ENCODE measurements at places on chromosomes 4 and X. TPM values are rescaled to one million over a fixed set of nuclear protein-coding genes. Genes with fewer than 3 reads are reported as not detected.

- H3K27ac ChIP-seq, result no peak overlapping the region
- H3K4me3 ChIP-seq, result no peak overlapping the region
- peaks cover 12% of the 10 kb centered on the region for H3K4me1 ChIP-seq
- DNase-seq, result no peak
Observed at GRCh38 chr4:21469438-21470300, 478.9 kb downstream of the KCNIP4 start.

- H3K27me3 ChIP-seq, result no peaks in the 10 kb centered on the region
- peak overlapping the region; percentile 92 for H3K4me3 ChIP-seq
- peak overlapping the region; percentile 40 for H3K27ac ChIP-seq
- H3K36me3 ChIP-seq, result peaks cover 30% of the 10 kb centered on the region
Observed at GRCh38 chr4:109703664-109704361, 568 bp upstream of the CASP6 start.

GRCh38 chr4:52241916-52242315, 190.8 kb downstream of the SPATA18 start:
- no peak for DNase-seq
- H3K27ac ChIP-seq, result no peak overlapping the region
- no peaks in the 10 kb centered on the region for H3K36me3 ChIP-seq
- H3K27me3 ChIP-seq, result peaks cover 14% of the 10 kb centered on the region

GRCh38 chr4:21385706-21386105, 562.9 kb downstream of the KCNIP4 start:
- H3K27ac ChIP-seq, result no peak overlapping the region
- H3K36me3 ChIP-seq, result no peaks in the 10 kb centered on the region
- peaks cover 26% of the 10 kb centered on the region for H3K27me3 ChIP-seq

GRCh38 chr4:159425737-159426305, 322.9 kb downstream of the RAPGEF2 start:
- no peaks in the 10 kb centered on the region for H3K4me1 ChIP-seq
- no peak overlapping the region for H3K27ac ChIP-seq
- no peaks in the 10 kb centered on the region for H3K36me3 ChIP-seq
- no peak overlapping the region for H3K4me3 ChIP-seq
- no peaks in the 10 kb centered on the region for H3K27me3 ChIP-seq

- H3K36me3 ChIP-seq, result no peaks in the 10 kb centered on the region
- no peak overlapping the region for H3K4me3 ChIP-seq
- H3K27ac ChIP-seq, result no peak overlapping the region
- no peak for DNase-seq
- no peaks in the 10 kb centered on the region for H3K4me1 ChIP-seq
Observed at GRCh38 chr4:78748381-78748780, 27.8 kb upstream of the BMP2K start.

The METTL14 gene
- 36.4 TPM for total RNA-seq

DNA sequence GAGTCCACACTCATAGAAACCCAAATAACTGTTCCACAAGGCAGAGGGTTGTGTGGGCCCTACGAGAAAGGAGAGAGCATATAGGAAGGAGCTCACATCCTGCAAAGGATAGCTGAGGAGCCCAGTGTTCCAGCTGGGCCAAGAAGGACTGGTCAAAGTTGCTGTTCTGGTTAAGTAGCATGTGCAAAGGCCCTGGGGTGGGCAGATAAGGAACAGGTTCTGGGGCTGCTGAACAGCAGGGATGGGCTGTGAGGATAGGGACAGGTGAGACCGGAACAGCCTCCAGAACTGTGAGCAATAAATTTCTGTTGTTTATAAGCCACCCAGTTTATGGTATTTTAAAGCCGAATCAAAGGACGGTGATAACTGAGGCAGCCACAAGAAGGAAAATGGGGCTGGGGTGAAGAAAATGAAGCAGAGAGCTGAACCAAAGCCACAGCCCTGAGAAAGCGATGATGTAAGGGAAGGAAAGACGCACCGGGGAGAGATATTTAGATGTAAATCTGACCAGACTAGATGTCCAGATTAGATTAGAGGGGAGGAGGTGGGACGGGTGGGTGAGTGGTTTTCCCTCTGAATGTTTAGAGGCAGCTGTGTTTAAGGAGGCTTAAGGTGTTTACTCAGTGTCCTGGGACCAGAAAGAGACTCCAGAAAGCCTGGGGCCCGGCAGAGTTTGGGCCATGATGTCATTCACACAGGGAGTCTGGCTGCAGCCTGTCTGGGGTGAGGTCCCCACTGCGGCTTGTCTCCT, 180.8 kb upstream of the BCOR start:
- no peaks in the 10 kb centered on the region for H3K4me1 ChIP-seq
- no peak overlapping the region for H3K27ac ChIP-seq
- H3K36me3 ChIP-seq, result no peaks in the 10 kb centered on the region

DNA sequence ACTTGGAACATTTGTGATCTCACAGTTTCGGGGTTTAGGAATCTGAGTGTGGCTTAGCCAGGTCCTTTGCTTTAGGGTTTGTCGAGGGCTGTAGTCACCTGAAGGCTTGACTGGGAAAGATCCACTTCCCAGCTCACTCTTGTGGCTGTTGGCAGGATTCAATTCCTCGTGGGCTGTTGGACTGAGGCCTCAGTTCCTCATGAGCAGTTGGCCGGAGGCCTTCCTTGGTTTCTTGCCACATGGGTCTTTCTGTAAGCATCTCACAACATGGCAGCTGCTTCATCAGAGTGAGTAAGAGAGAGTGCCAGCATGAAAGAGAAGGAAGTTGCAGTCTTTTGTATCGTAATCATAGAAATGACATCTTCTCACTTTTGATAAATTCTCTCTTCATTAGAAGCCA, 11.1 kb downstream of the TXLNG start:
- no peaks in the 10 kb centered on the region for H3K4me1 ChIP-seq
- H3K36me3 ChIP-seq, result peaks cover 15% of the 10 kb centered on the region
- no peak overlapping the region for H3K27ac ChIP-seq
- DNase-seq, result no peak
- no peaks in the 10 kb centered on the region for H3K27me3 ChIP-seq
- no peak overlapping the region for H3K4me3 ChIP-seq

DNA sequence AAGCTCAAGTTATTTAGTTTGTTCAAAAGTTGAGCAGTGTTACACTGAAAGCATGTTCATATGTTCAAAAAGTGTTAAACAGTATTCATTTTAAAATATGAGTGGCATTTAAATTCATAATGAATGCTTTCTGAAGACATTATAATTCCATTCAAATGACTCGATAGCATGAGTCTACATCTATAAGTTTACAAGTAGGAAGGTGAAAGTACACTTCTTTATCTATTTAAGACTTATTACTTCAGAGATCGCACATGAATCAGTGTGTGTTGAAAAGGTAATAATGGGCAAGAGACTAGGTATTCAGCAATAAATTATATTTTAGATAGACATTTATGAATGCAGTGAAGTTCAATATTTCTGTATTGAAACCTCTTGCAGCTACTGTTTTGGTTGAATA, 456.1 kb downstream of the GRXCR1 start:
- no peak for DNase-seq
- no peaks in the 10 kb centered on the region for H3K27me3 ChIP-seq
- no peak overlapping the region for H3K4me3 ChIP-seq
- H3K4me1 ChIP-seq, result no peaks in the 10 kb centered on the region
- H3K36me3 ChIP-seq, result no peaks in the 10 kb centered on the region
- H3K27ac ChIP-seq, result no peak overlapping the region

The L1CAM gene
- total RNA-seq, result 14.2 TPM

DNA sequence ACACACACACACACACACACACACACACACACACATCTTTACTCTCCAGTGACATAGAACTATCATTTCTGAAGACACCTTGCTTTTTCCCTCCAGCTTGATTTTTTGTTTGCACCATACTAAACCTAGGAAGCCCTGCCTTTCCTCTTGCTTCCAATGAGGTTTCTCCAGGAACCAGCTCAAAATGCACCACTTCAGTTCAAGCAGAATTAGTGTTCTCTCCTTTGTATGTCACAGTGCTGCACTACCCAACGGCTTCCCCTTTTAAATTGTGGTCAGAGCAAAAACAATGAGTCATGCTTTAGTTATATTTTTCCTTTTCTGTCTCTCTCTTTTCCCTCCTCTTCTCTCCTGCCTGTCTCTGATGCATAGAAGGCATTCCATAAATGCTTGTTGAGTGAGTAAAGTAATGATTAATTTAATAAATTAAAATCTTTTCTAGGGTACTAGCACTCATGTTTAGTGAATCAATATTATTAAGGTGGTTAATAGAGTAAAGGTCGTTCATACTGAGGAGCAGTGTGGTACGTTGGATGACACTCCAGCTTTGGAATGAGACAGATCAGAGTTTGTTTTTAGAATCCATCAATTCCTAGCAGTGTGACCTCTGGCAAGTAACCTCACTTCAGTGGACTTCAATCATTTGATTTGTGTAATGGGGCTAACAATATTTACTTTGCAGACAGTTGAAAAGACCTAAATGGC, 5.9 kb downstream of the RTL3 start:
- peak overlapping the region; percentile 69 for H3K27ac ChIP-seq
- peak overlapping the region; percentile 24 for H3K4me3 ChIP-seq
- peak; percentile 11 for DNase-seq
- H3K4me1 ChIP-seq, result peaks cover 10% of the 10 kb centered on the region
- H3K36me3 ChIP-seq, result no peaks in the 10 kb centered on the region

- H3K4me3 ChIP-seq, result no peak overlapping the region
- H3K27me3 ChIP-seq, result no peaks in the 10 kb centered on the region
- H3K4me1 ChIP-seq, result peaks cover 11% of the 10 kb centered on the region
- no peak for DNase-seq
- no peak overlapping the region for H3K27ac ChIP-seq
- no peaks in the 10 kb centered on the region for H3K36me3 ChIP-seq
Observed at GRCh38 chr4:38084877-38085711, 124.9 kb downstream of the PTTG2 start.

DNA sequence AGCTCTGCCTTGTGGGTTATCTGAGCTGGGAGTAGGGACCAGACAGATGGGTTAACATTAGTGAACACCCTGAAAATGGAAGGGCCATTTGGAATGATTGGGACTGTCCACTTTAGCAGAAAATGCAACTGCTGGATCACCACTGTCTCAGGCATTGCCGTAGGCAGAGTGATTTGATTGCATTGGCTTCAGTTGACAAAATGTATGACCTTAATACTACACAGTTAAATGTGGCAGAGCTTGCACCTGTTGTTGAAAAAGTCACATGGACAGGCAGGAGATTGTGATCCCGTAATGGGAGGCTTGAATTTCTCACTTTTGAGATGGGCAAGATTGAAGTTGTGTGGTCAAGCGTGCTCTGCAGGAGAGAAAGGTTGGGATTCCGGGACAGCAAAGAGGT, 166.5 kb upstream of the PUDP start:
- no peak overlapping the region for H3K4me3 ChIP-seq
- no peak for DNase-seq
- no peaks in the 10 kb centered on the region for H3K4me1 ChIP-seq
- H3K36me3 ChIP-seq, result no peaks in the 10 kb centered on the region

DNA sequence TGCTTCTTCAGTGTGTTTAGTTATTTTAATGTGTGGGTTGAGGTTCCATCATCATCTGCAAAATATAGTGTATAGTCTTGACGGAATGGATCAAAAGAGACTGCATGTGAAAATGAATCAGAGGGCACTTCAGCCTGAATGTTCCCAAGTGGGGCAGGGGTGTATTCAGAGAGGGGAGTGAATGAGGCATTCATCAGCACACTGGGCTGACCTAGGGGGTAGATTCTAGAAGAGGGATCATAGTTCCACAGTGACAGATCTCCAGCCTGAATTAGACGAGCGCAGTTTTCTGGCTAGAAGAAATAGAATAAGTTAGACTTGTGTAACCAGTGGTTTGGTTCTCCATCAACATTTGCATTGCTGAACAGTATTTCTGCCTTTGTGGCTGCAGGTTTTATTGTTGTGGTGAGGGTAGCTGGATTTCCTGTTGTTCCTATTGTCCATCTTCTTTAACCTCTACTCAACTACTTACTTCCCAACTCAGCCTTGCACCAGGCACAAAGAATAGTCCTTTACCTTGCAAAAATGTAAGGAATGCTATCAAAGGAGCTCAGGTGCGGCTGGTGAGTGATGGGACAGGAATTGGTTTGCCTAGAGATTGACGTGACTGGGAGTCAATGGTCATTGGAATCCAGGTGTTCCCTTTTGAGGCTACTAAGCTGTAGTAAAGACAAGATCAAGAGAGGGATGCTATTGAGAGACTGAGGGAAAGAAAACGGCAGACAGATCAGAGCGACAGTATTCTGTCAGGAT, 50.9 kb downstream of the NAP1L5 start:
- H3K27ac ChIP-seq, result no peak overlapping the region
- H3K4me3 ChIP-seq, result no peak overlapping the region
- no peaks in the 10 kb centered on the region for H3K36me3 ChIP-seq

DNA sequence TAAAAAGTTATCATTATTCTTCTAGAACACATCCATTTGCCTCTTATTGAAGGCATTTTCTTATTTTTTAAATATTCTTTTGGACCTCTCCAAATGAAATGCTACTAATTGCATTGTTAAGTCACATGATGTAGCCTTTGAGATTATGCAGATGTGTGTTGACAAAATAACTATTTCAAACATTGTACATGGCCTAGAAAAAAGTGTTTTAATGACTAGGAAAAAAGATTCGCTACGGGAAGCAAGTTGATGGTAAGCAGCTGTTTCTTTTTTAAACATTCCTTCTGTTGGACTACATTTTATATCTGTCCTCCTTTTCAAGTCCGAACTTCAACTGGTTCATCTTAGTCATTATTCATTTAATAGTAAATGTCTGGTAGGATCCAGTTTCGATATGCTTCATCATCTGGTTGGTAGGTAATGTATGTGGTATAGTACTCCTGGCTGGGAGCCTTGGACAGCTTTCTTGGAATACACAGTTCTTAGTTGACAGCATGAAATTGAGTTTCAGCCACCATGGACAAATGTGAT, 34.3 kb upstream of the GUCY1A1 start:
- no peaks in the 10 kb centered on the region for H3K4me1 ChIP-seq
- no peak for DNase-seq
- H3K4me3 ChIP-seq, result no peak overlapping the region
- H3K27me3 ChIP-seq, result no peaks in the 10 kb centered on the region
- no peaks in the 10 kb centered on the region for H3K36me3 ChIP-seq

DNA sequence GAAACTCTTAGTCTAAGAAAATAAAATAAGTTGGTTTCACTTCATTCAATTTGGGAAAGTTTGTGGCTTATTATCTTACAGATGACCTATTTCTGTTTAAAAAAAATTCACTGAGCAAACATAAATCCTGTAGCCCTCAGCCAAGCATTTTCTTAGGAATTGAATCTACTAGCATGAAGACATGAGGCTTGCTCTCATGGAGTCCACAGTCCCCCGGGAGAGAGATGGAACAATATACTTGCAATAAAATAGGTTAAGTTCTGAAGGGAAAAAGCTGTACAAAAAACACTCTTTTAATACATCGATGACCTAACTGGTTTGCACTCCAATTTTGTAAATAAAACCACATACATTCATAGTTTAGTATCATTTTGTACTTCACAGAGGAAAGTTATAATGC, 642.6 kb upstream of the FAM241A start:
- DNase-seq, result no peak
- no peak overlapping the region for H3K27ac ChIP-seq
- no peak overlapping the region for H3K4me3 ChIP-seq
- H3K27me3 ChIP-seq, result no peaks in the 10 kb centered on the region
- no peaks in the 10 kb centered on the region for H3K36me3 ChIP-seq
- H3K4me1 ChIP-seq, result no peaks in the 10 kb centered on the region

The SCRG1 gene
- not detected for total RNA-seq

The FHDC1 gene
- 6.0 TPM for total RNA-seq

The NUDT10 gene
- not detected for total RNA-seq

- no peaks in the 10 kb centered on the region for H3K36me3 ChIP-seq
- no peak for DNase-seq
- H3K27ac ChIP-seq, result no peak overlapping the region
- H3K4me3 ChIP-seq, result no peak overlapping the region
Observed at GRCh38 chr4:12139296-12139695, 710.6 kb upstream of the HS3ST1 start.

Measured in Calu3 (cell line).